Esophagus muscularis mucosa (tissue), 4 donors: ENCODE measurements at places on chromosomes 2 and 18. TPM values are rescaled to one million over a fixed set of nuclear protein-coding genes. Genes with fewer than 3 reads are reported as not detected.
A peak's percentile ranks its signal among the peaks of the same experiment; 100 is the strongest.

DNA sequence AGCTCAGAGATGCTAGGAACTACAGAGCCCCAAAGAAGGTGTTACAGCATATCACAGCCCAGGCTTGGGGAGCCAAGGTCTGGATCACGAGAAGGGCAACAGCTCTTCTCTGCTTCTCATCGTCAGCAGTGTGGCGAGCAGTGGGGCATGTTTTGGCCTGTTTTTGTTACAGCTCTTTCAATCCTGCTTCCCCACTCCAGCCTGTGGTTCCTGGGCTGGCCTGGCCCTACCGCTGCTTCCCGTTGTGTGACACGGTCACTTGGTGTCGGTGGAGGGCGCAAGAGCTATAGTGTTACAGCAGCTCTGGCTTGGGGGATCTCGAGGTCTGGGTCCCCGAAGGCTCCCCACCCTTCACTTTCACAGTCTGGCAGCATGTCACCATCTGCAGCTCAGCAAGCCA, 870.2 kb downstream of the CBLN2 start:
- no peak for DNase-seq

DNA sequence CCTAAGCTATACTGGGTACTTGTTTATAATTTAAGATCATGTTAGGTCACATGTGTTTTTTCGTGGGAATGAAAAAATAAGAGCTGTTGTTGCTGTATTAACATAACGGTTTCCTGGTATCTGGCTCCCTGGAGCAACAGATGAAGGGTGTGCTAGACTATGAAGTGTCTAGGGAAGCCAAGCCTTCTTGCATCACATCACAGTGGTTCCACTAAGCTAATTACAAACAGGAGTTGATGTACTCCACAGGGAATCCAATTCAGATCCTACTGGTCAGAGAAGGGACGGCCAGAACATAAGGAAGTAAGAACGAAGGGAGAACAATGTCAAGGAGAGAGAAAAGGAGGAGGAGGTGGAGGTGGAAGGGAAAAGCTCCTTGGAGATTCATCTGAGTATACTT, 193.0 kb upstream of the CYP26B1 start:
- no peak for DNase-seq

DNA sequence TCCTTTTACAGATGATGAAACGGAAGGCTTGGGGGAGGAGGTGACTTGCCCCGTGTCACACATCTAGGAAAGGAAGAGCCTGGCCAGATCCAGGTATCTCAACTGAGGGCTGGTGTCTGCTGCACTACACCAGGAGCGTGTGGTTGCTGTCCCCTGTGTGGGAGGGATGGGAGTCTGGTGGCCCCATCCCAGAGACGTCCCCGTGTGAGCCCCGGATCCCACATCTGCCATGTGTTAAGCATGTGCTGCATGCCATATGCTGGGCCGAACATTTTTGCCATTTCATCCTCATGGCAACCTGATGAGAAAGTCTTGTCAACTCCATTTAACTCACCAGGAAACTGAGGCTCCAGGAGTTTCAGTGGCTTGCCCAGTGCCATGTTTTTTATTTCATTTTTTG, 4.2 kb downstream of the GAREM2 start:
- DNase-seq, result no peak

- DNase-seq, result peak; percentile 83
Measured at GRCh38 chr18:7618891-7619442, 51.9 kb downstream of the PTPRM start.

GRCh38 chr2:189091253-189091652, 88.3 kb downstream of the COL5A2 start:
- DNase-seq, result no peak

DNA sequence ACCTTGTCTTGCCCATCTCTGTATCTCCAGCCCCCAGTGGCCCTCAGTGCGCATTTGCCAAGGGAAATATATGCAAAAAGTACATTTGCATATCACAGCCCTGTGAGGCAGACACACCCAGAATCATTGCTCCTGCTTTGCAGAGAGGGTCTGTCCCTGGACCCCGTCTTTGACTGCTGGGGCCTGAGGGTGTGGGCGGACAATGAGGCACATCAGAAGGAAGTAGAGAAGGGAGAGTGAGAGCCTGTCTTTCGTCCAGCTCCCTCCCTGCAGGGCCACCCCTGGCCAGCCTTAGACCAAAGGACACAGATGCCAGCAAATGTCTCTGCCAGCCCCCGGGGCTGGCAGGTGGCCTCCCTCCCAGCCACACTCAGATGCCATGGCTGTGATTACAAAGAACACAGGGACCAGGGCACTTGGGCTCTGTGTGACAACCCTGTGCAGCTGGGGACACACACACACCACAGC, 516.2 kb upstream of the MYT1L start:
- no peak for DNase-seq

GRCh38 chr18:11955239-11956029, 25.9 kb upstream of the IMPA2 start:
- no peak for DNase-seq

- DNase-seq, result no peak
Measured at GRCh38 chr2:122736279-122736678, 980.8 kb downstream of the TSN start.

DNA sequence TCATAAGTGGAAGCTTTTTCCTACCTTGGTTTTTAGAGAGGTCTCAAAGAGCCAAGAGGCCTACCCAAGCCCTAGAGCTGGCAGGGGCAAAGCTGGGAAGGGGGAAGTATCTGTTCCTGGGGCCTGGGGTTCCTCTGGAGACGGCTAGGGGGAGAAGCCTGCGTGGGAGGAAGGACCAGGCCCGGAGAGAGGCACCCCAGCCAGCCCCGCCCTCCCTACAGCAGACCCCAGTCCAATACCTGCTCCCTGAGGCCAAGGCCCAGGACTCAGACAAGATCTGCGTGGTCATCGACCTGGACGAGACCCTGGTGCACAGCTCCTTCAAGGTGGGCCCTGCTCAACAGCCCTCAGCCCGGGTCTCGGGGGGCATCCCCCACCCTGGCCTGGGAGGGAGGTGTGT, 2.2 kb downstream of the CTDSP1 start:
- DNase-seq, result no peak

DNA sequence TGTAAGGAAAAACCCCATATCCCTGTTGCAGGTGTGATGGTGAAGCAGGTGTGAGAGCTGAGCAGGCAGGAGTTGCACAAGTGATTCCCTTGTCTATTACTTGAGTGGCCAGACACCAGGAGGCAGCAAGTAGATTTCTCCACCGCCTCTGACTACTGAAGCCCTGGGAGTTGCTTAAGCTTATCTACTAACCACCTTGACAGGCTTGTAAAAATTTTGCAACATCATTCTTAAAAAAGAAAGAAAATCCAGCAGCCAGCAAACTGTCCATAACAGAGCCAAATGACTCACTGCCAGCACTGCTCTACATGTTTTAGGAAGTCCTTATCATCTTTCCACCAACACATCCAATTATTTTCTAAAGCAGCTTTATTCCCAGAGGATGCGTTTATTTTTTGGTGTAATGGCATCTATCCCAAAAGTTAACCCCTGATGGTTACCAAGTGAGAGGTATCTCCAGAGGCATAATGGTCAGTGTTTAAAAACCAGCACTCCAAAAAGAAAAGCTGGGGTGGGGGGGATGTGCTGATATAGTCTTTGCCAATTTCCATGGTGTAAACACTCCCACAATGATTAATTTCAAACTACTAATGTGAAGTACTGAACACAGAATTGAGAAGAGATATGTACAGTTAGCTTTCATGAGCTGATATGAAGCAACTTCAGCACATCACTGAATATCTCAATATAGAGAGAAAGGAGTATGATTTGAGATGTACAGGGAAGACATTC, 16.3 kb upstream of the GPR39 start:
- DNase-seq, result no peak

DNA sequence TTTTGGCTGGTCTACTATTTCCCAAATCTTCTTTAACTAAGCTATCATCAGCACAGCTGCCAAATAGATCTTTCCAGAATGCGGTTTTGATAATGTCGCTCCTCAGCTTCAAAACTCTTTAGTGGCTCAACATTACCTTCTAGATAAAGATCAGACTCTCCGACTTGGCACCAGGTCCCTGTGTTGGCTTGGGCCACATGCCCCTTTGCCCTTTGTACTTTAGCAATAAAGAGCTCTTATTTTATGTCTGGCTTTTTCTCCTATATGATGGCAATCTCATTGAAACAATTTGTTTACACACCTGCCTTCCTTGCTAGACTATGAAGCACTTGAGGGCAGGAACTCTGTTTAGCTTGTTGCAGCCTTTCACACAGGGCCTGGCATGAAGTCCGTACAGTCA, 128.9 kb upstream of the GATA6 start:
- no peak for DNase-seq

- DNase-seq, result no peak
Measured at GRCh38 chr2:121490584-121491133, 40.0 kb upstream of the RNU4ATAC start.

GRCh38 chr2:232629129-232629475, 4.3 kb upstream of the EFHD1 start:
- DNase-seq, result no peak

GRCh38 chr2:43149482-43150107, 76.8 kb downstream of the ZFP36L2 start:
- DNase-seq, result no peak

DNA sequence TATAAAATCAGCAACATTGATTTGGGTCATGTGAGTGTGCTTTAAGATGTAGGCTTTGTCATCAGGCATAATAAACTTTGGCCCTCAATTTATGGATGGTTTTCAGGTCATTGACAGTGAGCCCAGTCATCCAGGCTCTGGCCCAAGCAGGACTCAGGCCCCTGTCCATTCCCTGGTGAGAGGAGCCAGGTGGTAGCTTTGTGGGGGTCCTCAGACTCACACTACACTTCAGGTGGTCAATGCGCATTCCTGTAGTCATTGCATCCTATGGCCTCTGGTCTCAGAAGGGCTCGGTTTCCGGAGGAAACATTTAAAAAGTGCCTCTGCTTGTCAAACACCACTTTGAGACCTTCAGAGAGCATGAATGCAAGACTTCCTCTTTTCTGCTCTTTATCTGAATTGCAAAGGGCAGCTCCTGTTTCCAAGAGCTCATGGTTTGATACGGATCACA, 20.2 kb downstream of the LGALSL start:
- DNase-seq, result no peak

DNA sequence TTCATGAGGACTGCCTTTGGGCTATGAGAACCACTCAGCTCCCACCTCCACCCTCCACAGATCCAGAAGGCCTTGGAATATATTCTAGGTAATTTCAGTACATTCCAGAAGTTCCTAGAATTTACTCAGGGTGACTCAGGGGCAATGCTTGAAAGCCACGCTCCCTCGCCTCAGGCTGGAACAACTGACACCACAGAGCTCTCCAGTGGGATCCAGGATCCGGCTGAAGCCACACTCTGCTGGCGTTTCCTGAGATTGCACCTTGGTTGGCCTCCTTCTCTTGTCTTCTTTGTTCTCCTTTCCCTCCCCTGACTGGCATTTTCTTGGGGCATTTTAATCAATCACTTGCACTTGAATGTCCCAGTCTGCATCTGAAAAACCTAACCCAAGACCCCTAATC, 92.6 kb upstream of the KCNE4 start:
- no peak for DNase-seq

- no peak for DNase-seq
Measured at GRCh38 chr2:133458280-133458679, 110.0 kb downstream of the NCKAP5 start.

- DNase-seq, result no peak
Measured at GRCh38 chr2:176101842-176102241, 2.2 kb downstream of the HOXD12 start.

GRCh38 chr2:114185501-114185900, 256.9 kb upstream of the DPP10 start:
- DNase-seq, result no peak

DNA sequence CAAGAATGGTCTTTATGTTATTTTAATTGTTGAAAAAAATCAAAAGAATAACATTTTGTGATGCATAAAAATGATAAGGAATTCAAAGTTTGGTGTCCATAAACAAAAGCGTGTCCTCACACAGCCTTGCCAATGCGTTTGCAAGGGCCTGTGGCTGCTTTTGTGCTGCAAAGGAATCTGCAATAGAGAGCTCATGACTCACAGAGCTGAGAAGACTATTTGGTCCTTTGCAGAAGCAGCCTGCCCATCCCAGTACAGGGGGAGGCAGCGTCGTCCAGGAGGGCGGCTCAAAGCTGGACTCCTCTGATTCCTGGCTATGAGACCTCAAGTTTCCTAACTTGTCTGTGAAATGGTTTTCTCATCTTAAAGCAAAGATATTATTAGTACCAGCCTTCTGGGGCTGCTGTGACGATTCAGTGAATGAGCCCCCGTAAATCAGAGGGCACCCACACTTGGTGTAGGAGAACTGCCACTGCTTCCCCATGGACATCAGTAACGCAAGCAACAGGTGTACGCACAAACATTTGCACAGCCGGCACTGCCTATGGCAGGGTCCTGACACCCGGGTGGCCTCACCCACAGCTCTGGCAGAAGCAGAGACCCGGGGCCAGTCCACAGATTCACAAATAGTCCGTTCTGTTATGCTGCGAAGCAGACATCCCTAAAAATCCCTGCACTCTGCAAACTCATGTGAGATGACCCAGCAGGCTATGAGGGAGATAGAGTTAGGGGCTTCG, 70.6 kb upstream of the ASAP2 start:
- DNase-seq, result no peak

GRCh38 chr18:37343542-37343851, 222.1 kb downstream of the CELF4 start:
- DNase-seq, result no peak

DNA sequence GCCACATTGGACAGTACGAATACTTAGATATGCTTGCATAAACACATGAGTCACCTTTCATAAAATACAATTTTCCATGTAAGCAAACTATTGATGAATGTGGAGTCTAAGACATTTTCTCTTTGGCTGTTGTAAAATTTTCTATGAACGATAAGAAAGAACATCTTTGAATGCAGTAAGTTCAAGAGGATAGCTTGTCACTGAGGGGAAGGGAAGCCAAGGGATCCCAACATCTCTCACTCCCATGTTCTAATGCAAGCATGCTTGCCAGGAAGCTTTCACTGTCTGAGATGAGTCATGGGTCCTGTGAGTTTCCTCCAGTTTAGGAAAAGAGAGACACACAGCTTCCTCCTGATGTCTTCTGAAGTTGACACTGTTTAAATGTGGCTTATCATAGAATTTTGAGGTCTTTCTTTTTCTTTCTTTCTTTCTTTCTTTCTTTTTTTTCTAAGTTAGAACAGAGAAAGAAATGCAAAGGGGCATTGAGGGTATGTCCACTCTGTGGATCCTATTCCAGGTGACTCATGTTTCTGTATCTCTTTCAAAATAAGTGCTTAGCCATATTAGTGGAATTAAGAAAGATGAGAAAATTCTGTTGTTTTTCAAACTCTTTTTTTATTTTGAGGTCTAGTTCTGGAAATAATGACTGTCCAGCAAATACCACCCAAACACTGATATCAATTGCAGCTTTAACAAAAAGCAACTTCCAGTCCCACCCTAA, 146.6 kb downstream of the RDH14 start:
- DNase-seq, result no peak

LIMS3 gene
- total RNA-seq, result 7.0 TPM

DNAJC27 gene
- 7.1 TPM for total RNA-seq

TMEM18 gene
- 9.0 TPM for total RNA-seq

OXER1 gene
- 0.63 TPM for total RNA-seq

TMEM178A gene
- total RNA-seq, result 5.0 TPM

C2orf78 gene
- total RNA-seq, result not detected

GPR45 gene
- not detected for total RNA-seq

FBXO15 gene
- not detected for total RNA-seq

SCLY gene
- 13.6 TPM for total RNA-seq

LIPG gene
- not detected for total RNA-seq

RAB31 gene
- 96.4 TPM for total RNA-seq
